ENCODE measurements at places on chromosomes 16 and 17. TPM values are rescaled to one million over a fixed set of nuclear protein-coding genes. Genes with fewer than 3 reads are reported as not detected.

- no peaks in the 10 kb centered on the region for H3K27me3 ChIP-seq
- DNase-seq = no peak
- no peak overlapping the region for H3K4me3 ChIP-seq
- no peaks in the 10 kb centered on the region for H3K36me3 ChIP-seq
These were observed 41.4 kb downstream of the CMIP start for GRCh38 chr16:81485824-81486539.

DNA sequence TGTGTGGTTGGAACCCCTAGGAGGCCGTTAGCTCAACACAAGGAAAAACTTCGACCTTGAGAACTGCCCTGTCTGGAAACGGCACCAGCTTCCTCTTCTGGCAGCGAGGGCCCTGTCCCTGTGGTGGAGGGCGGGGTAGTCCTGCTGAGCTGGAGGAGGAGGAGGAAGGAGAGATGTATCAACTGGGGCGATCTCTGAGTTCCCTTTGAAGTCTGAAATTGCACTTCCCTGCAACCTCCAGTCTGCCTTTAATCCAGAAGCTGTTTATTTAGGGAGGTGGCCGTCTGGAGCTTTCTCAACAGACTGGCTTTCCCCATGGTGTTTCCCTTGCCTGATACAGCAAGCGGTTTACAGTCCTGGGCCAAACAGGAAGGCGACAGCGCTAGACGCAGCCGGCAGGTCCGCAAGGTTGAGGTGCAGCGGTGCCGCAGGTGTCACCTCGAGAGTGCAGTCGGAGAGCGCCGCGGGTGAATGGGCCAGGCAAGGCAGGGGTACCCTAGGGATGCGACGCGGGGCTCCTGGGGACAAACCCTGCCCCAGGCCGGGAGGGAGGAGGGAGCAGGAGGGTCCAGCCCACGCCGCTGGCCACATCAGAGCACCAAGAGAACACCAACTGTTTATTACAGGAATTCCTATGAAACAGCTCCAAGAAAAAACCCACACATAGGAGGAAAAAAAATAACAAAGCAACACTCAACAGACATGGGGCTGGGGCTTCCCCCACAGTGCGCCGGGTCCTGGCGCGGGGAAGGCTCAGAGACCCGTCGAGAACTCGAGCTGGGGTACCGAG lies 11.4 kb upstream of the MRPS23 start:
- DNase-seq = no peak
- H3K4me1 ChIP-seq = peaks cover 12% of the 10 kb centered on the region
- H3K4me3 ChIP-seq = peak overlapping the region; percentile 52

GRCh38 chr17:78929908-78930775 lies 5.0 kb upstream of the TIMP2 start:
- peaks cover 26% of the 10 kb centered on the region for H3K4me1 ChIP-seq
- H3K4me3 ChIP-seq = no peak overlapping the region
- H3K27me3 ChIP-seq = no peaks in the 10 kb centered on the region

The IRX3 gene
- 1.7 TPM for total RNA-seq

- DNase-seq = no peak
- H3K4me1 ChIP-seq = no peaks in the 10 kb centered on the region
- no peak overlapping the region for H3K27ac ChIP-seq
- no peak overlapping the region for H3K4me3 ChIP-seq
- H3K27me3 ChIP-seq = no peaks in the 10 kb centered on the region
These were observed 34.9 kb downstream of the CMC2 start for GRCh38 chr16:80971819-80972218.

The SDR42E2 gene
- total RNA-seq = 0.22 TPM

DNA sequence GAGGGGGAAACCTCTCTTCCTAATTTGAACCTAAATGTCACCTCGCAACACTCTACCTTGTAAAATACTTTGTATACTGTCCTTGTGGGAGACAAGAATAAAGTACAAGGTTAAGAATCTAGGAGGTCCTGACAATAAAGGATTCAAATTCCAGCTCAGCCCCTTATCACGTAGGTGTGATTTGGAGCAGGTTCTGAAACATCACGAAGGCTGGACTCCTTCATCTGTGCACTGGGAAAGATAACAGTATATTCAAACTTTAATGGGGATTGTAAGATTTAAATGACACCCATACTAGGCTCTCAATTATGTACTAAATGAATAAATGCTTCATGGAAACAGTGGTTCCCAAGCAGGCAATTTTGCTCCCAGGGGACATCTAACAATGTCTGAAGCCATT lies 2.1 kb downstream of the TXNDC11 start:
- H3K27me3 ChIP-seq = no peaks in the 10 kb centered on the region
- H3K36me3 ChIP-seq = no peaks in the 10 kb centered on the region
- DNase-seq = no peak
- peaks cover 20% of the 10 kb centered on the region for H3K4me1 ChIP-seq

The CA4 gene
- 2.4 TPM for total RNA-seq

The MRPL10 gene
- 35.1 TPM for total RNA-seq

The MT3 gene
- total RNA-seq = not detected

The GAST gene
- not detected for total RNA-seq

GRCh38 chr16:65916995-65917394 lies 449.5 kb upstream of the CDH5 start:
- H3K4me3 ChIP-seq = no peak overlapping the region
- no peaks in the 10 kb centered on the region for H3K27me3 ChIP-seq
- H3K27ac ChIP-seq = no peak overlapping the region
- H3K36me3 ChIP-seq = no peaks in the 10 kb centered on the region

DNA sequence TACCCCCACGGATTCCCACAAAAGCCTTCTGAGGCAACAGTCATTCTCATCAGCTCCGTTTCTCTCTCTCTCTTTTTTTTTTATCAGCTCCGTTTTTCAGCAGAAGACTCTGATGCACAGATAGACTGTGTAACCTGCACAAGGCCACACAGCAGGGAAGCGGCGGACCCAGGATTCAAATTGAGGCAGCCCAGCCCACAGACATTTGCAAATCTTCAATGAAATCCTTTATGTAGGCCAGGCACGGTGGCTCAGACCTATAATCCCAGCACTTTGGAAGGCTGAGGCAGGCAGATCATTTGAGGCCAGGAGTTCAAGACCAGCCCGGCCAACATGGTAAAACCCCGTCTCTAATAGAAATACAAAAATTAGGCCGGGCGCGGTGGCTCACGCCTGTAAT lies 2.4 kb upstream of the MEOX1 start:
- H3K4me3 ChIP-seq = no peak overlapping the region
- H3K4me1 ChIP-seq = no peaks in the 10 kb centered on the region
- no peak overlapping the region for H3K27ac ChIP-seq
- DNase-seq = no peak
- H3K27me3 ChIP-seq = no peaks in the 10 kb centered on the region

DNA sequence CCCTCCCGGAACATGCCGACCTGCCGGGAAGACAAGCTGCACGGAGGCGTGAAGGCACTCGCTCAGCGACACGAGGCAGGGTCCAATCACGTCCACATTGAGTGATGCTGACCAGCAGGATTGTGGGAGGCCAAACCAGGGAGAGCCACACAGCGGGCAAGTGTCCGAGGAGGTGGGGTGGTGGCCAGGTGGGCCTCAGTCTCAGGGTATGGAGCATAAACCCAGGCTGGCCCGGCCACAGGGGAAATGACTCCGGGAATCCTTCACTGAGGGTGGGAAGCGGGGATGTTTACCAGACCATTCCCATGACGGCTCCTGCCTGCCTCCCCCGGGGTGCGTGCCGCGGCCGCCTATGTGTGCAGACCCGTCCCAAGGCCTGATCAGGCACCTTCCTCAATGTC lies 62.5 kb downstream of the RPH3AL start:
- H3K4me1 ChIP-seq = no peaks in the 10 kb centered on the region
- H3K36me3 ChIP-seq = no peaks in the 10 kb centered on the region
- no peak overlapping the region for H3K27ac ChIP-seq
- H3K27me3 ChIP-seq = no peaks in the 10 kb centered on the region
- peak; percentile 15 for DNase-seq

DNA sequence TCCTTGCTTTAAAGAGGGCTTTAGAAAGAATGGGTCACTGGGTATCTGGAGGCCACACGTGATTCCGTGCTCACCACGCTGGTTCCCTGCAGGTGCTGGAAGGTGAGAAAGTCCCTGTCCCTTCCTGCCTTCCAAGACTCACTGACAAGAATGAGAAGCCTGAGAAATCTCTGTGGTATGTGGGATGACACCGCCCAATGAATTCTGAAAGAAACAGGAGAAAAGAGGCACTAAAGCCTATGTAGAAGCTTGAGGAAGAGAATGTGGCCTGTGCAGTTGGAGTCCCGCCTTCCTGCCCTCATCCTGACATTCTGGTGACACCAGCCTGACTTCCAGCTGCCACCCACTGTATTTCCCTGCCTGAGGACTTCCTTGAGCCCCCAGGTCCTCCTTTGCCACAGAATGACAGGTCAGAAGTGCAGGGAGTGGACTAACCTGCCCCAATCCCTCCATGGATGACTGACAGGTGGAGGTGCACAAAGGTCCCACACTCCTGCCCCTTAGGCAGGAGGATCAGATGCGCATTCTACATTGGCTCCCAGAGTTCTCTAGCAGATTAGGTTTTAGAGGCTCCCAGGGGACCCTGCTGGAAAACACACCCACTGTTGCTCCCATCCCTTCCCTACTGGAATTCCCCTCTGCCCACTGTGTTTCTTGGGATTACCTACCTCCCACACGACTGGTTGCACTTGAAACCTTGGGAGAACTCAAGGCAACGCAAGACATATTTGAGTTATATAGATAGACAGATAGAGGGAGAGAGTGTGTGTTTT lies 38.6 kb upstream of the TENT4B start:
- H3K4me1 ChIP-seq = no peaks in the 10 kb centered on the region
- no peak for DNase-seq
- H3K4me3 ChIP-seq = no peak overlapping the region
- H3K27ac ChIP-seq = no peak overlapping the region
- no peaks in the 10 kb centered on the region for H3K27me3 ChIP-seq

- no peak overlapping the region for H3K4me3 ChIP-seq
- no peak overlapping the region for H3K27ac ChIP-seq
- no peaks in the 10 kb centered on the region for H3K27me3 ChIP-seq
- H3K36me3 ChIP-seq = no peaks in the 10 kb centered on the region
- H3K4me1 ChIP-seq = no peaks in the 10 kb centered on the region
These were observed 11.5 kb upstream of the LONP2 start for GRCh38 chr16:48232493-48233040.

DNA sequence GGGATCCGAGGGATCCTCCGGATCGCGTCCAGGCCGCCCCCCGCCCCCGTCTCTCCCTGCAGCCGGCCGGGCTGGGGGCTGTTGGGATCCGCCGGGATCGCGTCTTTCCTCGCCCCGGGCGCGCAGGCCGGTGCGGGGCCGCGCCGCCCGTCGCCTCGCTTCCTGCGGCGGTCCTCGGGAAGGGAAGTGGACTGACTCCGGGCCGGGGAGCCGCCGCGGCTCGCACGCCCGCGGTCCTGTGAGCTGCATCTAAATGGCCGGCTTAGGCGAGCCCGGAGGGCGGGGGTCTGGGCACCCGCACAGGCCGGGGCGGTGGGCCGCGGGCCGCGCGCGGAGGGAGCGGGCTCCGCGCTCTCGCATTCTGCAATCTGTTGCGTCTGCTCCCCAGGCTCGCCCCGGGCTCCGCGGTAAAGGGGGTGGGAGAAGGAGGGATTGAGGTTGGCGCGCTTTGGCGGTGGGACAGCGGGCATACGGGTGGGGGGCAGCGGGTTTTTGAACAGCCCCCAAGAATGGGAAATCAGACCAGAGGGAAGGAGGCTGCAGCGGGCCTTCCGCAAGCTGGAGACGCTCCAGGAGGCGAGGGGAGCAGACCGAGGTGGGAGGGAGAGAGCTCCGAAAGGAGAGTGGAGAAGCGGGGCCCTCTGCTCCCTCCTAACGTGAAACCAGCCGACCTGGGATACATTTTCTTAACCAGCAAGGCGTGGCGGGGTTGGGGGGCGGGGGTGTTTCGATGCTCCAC lies 2.2 kb downstream of the TMEM132E start:
- H3K4me1 ChIP-seq = peaks cover 11% of the 10 kb centered on the region
- DNase-seq = peak; percentile 32
- no peaks in the 10 kb centered on the region for H3K27me3 ChIP-seq
- H3K27ac ChIP-seq = no peak overlapping the region
- no peaks in the 10 kb centered on the region for H3K36me3 ChIP-seq

The SMIM36 gene
- not detected for total RNA-seq

The KRT16 gene
- not detected for total RNA-seq

Measured in ovary (tissue), 10 donors.